ENCODE measurements at places on chromosomes 7 and 10. TPM values are rescaled to one million over a fixed set of nuclear protein-coding genes. Genes with fewer than 3 reads are reported as not detected.

Gene PAOX
- 3.5 TPM for total RNA-seq

Gene HOXA5
- total RNA-seq, result 9.4 TPM

Gene FRAT1
- total RNA-seq, result 1.7 TPM

Gene EVX1
- total RNA-seq, result not detected

Gene ST8SIA6
- total RNA-seq, result 0.32 TPM

Gene STK31
- not detected for total RNA-seq

Gene DPYSL4
- total RNA-seq, result 22.4 TPM

Gene ADK
- total RNA-seq, result 33.6 TPM

Gene PNLIP
- 0.13 TPM for total RNA-seq

Gene PILRA
- not detected for total RNA-seq

Gene CALML3
- total RNA-seq, result not detected

Gene NUTM2D
- total RNA-seq, result 0.90 TPM

Gene OR2A7
- total RNA-seq, result not detected

Measured in LHCN-M2 (cell line).